Substantia nigra (tissue), 51 donors: ENCODE measurements at places on chromosomes 3 and 15.

- DNase-seq = no peak
Observed at GRCh38 chr15:41530363-41530956, 13.6 kb downstream of the RPAP1 start.

GRCh38 chr3:53092942-53093341 lies 37.3 kb downstream of the RFT1 start:
- no peak for DNase-seq

GRCh38 chr3:152235709-152236298 lies 32.9 kb upstream of the MBNL1 start:
- DNase-seq = no peak

GRCh38 chr15:68310804-68311463 lies 33.4 kb downstream of the FEM1B start:
- no peak for DNase-seq

DNA sequence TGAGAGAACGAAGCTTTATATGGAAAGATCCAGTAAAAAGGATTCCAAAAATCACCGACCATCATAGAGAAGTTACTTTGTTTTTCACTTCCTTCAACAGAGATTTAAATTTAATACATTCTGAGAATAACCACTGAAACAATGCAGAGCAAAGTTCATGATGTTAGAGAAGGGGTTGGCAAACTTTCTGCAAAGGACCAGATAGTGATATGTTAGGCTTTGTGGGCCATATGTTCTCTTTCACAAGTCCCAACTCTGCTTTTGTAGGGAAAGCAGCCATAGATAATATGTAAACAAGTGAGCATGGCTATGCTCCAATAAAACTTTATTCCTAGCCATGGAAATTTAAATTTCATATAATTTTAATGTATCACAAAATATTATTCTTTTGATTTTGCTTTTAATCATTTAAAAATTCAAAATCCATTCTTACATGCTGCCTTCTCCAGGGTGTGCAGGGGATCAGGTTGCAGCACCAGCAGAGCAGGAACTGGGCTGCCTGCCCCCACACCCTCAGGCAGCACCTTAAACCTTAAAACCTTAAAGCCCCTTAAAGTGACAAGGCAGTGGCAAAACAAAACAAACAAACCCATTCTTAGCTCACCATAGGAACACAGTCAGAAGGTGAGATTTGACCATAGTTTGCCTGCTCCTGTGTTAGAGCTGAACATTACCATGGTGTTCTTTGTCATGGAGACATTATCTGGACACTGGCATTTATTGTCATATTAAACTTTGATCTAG lies 16.9 kb upstream of the IGSF10 start:
- no peak for DNase-seq

GRCh38 chr3:174820885-174821284 lies 38.2 kb upstream of the NAALADL2 start:
- DNase-seq = no peak

DNA sequence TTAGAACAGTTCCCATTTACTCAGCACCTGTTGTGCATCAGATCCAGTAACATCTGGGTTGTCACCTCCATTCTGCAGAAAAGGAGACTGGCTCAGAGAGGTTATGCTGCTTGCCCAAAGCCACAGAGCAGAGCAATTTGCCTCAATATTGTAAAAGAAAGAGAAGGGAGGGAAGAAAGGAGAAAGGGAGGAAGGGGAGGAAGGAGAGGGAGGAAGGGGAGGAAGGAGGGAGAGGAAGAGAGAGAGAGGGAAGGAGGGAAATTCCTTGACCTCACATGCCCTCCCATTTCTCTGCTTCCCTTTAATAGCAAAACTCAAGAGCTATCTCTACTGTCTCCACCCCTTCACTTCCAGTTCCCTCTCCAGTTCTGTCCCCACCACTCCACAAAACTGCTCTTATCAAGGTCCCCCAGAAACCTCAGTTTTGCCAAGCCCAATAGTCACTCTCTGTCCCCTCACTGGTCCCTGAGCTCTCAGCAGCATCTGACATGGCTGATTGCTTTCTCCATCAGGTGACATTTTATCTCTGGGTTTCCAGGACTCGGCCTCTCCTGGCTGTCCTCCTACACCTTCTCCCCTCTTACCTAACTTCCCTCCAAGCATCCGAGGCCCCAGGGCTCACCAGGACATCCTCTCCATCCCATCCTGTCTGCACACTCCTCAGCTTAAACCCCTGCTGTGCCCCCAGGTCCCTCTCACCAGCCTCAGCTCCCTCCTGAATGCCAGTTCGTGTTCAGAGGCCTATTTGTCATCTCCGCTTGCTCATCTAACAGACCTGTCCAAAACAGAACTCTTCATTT lies 104.7 kb upstream of the LINGO1 start:
- no peak for DNase-seq

DNA sequence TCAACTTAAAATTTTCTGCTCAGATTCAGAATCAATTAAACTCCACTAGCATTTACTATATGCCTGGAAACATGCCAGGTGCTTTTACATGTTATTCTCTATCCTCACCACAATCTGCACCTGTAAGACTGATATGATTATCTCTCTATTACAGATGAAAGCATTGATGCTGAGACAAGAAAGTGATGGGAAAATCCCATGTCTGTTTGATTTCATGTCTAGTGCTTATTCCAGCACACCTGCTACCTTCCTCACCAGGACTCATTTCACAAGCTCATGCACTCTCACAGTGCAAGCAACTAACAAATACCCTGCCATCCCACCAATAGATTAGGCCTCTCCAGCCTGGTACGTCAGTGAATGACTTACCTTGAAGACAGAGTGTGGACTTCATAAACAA lies 25.0 kb upstream of the BCL6 start:
- no peak for DNase-seq

GRCh38 chr3:16961621-16962205 lies 77.0 kb downstream of the PLCL2 start:
- DNase-seq = no peak

DNA sequence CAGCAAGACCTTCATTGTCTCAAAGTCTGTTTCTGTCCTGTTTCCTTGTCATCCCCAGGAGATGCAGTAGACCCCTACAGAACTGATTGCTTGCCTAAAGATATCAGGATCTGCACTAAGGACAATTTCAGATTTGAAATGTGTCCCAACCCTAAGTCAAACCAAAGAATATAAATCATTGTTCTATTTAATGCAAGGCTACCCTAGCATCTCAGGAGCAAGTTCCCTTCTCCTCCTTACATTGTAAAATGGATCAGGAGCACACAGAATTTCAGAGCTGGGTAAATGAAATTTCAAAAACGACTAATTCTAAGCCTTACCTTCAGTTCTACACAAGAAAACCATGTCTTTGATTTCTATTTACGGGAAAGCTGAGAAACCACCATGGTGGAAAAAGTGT lies 360.9 kb upstream of the KCNH8 start:
- DNase-seq = no peak

DNA sequence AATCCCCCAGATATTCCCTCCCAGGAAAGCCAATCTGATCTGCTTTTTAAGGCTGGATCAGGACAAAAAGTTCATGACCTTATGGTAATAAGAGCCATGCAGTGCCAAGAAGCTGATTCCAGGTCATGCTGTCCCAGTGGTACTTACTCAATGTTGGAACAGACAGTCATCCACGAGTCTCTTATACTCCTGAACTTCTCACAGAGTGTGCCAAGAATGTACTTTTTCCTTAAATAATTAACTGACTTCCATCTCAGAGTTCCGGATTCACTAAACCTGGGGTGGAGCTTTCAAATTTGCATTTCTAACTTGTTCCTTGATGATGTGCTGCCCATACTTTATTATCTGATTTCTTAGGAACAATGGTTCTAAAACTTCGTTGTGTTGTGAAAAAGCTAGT lies 3.4 kb upstream of the P3H2 start:
- no peak for DNase-seq

DNA sequence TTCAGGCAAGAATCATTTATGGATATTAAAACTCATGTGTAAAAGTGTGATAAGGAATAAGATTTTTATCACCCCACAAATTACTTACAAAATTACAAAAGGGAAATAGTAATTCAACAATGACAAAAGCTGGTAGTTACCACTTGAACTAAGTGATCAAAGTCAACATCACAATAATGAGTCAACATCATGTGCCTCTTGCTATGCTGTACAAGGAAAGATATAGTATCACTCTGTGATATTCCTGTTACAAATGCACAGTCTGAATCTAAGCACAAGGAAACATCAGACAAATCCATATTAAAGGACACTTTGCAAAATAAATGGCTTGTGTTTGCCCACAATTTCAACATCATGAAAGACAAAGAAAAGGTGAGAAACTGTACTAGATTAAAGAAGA lies 90.5 kb upstream of the PLCL2 start:
- no peak for DNase-seq

DNA sequence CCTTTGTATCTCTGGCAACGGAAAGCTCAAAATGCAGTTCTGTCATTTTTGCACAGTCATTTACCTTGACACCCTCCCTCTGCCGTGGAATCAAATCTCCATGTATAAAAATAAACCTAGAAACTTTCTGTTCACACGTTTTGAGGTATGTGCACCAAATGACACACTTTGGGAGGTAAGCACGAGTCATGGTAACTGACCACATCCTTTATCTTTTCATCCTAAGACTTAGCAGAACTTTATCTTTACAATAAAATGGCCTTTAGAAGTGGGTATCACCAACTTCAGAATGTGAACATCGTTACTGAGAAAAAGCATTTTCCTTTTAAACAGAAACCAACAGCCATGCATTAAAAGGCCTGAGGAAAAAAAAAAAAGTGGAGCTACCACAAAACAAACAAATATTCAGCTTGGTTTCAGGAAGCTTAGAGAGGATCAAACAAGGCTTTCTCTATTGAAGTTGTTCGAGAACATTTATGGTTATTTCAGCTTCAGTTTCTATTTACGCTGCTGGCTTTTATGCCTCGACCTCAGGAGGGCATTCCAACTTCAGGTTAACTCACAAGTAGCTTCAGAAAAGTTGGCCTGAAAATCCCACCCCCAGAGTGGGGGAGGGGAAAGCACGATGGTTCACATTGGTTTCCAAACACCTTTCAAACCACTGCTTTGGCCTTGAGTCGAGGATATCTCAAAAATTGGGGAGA lies 171.1 kb upstream of the ICE2 start:
- DNase-seq = no peak

DNA sequence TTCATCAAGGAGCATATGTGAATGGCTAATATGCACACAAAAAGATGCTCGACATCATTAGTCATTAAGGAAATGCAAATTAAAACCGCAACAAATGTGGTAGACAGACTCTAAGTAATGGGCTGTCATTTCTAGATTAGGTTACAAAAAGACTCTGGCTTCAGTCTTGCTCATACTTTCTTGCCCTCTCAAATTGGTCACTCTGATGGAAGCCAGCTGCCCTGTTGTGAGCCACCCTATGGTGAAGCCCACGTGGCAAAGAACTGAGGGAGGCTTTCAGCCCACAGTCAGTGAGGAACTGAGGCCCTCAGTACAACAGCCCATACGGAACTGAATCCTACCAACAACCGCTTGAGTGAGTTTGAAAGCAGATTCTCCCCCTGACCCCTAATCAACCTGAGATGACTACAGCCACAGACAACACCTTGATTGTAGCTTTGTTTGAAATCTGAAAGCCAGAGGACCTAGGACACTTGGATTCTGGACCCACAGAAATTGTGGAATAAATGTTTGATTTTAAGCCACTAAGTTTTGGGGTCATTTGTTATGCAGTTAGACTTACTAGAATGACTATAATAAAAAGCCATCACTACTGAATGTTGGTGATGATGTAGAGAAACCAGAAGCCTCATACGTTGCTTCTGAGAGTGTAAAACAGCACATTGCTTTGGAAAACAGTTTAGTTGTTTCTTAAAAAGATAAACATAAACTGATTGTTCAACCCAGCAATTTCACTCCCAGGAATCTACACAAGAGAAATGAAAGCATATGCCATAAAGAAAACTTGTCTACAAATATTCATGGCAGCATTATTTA lies 45.7 kb downstream of the EHHADH start:
- DNase-seq = no peak

DNA sequence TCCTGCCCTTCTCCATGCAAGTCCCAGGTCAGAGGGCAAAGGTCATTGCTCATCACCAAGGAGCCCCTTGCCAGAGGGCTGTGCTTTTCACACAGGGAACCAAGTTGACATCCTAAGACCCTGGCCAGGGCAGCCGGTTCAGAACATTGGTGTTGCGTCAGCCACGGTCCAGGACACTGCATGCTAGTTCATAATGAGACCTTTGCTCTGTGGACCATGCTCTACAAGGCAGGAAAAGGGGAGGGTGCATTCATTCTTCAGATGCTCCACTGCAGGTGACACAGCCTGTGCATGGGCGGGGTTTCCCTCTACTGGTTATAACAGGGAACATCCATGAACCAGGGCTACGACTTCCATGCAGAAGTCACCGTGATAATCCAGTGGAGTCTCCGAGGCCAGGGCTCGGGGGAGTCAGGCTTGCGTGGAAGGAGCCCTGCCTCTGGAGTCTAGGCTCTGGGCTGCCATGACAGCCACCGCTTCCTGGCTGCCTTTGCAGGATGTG lies 81.6 kb downstream of the OCA2 start:
- no peak for DNase-seq

DNA sequence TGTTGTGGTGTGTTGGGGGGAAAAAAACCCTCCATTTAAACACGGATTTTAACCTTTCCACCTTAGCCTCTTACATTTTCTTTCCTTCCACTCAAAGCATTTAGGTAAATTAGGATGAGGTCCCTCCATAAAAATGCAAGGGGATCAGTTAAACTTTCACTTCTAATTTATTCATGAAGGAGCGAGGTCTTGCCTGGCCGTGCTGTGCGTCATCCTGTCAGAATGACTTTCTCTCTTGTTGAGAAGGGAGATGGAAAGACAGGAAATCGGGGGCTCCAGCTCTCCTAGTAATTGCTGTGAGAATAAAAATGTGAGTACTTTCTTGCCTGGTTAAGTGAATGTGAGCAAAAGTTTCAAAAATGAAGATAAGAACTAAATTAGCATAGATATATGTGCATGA lies 962.3 kb upstream of the NR2F2 start:
- no peak for DNase-seq

DNA sequence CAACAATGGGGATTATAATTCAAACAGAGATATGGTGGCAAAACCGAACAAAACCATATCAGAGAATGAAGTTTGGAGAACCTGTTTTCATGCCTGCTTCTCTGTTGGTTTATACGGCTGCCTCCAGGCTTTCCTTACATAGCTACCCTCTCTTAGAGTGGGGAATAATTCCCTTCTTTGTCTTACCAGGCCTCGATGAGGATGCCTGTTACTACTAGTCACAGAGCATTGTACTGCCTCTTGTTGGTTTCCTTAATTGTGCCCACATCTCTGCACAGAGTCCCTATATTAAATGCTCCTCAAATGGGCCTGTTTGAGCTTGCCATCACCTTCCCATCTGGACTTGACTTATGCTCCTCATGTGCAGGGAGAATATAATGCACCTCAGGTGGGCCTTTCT lies 92.9 kb downstream of the NCEH1 start:
- DNase-seq = no peak

- DNase-seq = no peak
Observed at GRCh38 chr3:64595253-64595694, 92.5 kb downstream of the ADAMTS9 start.
